AG09319 (cell line): ENCODE measurements at places on chromosomes 1 and 21.

DNA sequence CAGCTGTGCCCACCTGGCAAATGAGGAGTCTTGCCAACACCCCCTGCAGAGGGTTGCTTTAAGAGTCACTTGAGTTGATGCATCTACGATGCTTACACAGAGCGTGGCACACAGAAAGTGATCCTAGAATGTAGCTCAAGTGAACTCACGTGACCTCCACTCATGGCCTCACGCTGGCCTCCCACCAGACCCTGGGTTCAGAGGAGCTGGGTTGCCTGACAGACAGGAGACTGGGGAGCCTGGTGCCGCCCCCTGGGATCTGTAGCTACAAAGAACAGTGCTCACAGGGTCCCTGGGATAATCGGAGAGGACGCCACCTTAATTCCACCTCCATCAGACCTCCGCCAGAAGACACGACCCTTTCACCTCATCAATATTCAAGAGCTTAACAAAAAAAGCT is 81.4 kb upstream of the CASZ1 start:
- DNase-seq = no peak

GRCh38 chr1:225943582-225943981 is 2.6 kb upstream of the LEFTY2 start:
- DNase-seq = no peak

- no peak for DNase-seq
These were observed 7.9 kb downstream of the CRABP2 start for GRCh38 chr1:156697481-156697880.

- DNase-seq = no peak
These were observed 64.2 kb upstream of the CR2 start for GRCh38 chr1:207389728-207390464.

- no peak for DNase-seq
These were observed 29.7 kb downstream of the C1orf21 start for GRCh38 chr1:184416481-184416880.

DNA sequence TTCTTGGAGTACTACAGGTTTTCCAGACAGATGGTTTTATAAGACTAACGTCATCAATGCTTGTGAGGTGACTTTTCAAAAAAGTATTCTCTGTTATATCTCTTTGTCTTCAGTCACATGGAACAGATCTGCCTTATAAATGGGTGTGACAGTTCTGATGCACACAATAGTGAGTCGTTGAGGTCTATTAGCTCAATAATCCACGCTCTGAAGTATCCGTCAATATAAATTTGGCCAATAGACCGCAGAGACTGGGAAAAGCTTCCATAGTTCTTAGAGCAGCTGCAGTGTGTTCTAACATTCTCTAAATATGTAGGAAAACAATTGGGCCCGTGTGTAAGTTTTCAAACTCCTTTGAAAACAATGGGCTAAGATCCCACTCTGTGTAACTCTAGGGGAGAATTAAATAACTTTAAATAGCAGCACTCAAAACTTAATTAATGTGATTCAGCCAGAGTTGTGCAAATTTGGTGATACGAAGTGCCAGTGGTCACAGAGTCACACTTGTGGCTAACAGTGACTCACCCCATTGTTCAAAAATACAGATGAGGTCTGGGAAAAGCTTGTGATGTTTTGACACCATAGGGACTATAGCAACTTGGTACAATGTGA is 316.0 kb downstream of the LMO4 start:
- DNase-seq = no peak

DNA sequence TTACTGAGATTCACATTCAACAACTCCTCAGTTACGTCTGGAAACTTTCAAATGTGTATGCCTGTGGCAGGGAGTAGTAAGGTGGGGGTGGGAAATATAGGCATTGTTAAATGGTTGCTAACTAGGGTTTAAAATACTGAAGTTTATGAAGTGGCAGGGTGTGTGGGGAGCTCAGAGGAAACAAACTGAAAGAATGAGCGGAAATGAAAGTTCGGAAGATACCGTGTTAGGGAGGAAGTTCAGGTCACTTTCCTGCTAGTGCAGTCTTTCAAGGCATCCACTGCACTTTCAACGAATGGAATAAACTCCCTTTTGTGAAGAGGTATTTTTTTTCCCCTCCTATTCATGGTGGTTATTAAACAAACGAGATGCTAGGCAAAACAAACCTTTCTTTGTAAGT is 19.7 kb downstream of the SYNJ1 start:
- no peak for DNase-seq

GRCh38 chr1:18299441-18300338 is 181.0 kb upstream of the KLHDC7A start:
- no peak for DNase-seq
